Activated CD8-positive, alpha-beta memory T cell treated with anti-CD3 and anti-CD28 coated beads, Interleukin-2, amount 50 U/mL, for 4 hours (primary cell): ENCODE measurements at places on chromosomes 2 and 18.
A peak's percentile ranks its signal among the peaks of the same experiment; 100 is the strongest.

- no peak for DNase-seq
Observed at GRCh38 chr2:106147159-106147558, 46.9 kb downstream of the UXS1 start.

GRCh38 chr2:16105669-16106281 is 165.4 kb downstream of the MYCN start:
- no peak for DNase-seq

DNA sequence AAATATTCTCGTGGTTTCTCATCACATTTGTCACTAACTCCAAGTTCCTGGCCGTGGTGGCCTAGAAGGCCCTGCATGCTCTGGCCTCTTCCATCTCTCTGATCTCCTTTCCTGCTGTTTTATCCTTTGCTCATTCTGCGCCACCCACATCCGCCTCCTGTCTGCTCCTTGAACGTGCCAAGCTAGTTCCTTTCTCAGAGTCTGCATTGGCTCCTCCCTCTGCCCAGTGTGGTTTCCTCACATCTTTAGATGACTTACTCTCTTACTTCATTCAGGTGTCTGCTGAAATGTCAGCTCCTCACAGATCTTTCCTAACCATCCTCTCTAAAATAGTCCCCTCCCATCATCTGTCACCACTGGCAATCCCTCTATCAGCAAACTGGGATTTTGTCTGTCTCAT is 158.6 kb upstream of the RBMS1 start:
- DNase-seq: peak; percentile 58

DNA sequence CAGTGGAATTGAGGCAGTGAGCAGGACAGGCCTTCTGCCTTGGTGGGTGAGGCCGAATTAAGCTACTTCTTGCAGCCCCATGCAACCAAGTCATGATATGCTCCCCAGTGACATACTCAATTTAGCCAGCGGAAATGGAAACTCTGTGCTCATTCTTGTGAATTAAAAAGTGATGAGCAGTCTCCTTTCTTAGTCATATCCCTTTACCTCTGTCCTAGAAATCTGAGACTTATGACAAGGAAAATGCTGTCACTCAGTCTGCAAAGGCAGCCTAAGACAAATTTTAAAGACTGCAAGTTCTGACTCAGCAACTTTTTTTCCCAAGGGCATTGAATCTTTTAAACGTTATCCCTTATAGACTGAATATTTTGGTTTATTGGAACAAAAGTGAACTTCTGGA is 218.2 kb downstream of the SH3BP4 start:
- no peak for DNase-seq

DNA sequence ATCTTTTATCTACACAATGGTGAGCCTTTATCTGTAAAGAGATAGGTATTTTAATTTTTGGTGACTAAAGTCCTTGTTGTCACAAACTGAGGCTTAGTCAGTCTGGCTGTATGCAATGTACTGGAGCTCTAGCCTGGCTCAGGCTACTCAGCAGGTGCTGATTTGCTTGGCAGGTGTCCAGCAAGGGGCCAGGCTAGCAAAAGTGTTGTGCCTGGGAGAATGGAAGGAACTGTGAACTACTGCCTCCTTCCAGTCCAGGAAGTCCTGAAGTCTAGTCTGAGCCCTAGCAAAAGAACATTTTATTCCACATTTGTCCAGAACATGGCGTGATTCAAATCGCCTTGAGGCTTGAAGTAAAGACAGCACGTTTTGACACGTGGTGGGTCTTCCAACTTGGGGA is 260.5 kb downstream of the CCDC85A start:
- DNase-seq: no peak
